ENCODE measurements at places on chromosomes 6 and 20. TPM values are rescaled to one million over a fixed set of nuclear protein-coding genes. Genes with fewer than 3 reads are reported as not detected.

DNA sequence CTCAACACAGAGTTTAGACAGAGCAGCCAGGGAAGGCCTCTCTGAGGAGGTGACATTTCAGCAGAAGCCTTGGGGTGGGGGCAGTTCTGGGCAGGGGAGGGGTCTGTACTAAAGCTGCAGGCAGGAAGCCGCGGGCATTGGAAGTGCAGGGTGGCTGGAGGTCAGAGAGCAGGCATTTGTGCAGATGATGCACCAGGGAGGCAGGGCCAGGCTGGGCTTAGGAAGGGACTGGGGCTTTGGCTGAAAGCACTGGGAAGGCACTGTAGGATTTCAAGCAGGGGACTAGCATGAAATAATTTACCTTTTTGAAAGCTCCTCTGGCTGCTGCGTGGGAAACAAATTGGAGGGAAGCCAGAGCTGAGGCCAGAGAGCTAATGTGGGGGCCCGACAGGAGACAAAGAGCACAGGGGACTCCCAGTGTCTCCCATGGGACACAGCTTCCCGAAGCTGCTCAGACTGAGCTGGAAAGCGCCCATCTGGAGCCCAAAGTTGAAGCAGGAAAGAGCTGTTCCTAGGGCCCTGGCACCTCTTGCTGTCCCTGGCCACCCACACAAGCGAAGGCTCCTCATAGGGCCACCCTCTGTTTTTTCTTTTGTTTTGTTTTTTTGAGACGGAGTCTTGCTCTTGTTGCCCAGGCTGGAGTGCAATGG lies 19.3 kb downstream of the ADA start:
- no peak overlapping the region for H3K4me3 ChIP-seq
- no peaks in the 10 kb centered on the region for H3K4me1 ChIP-seq
- H3K27ac ChIP-seq: no peak overlapping the region

Gene TAGAP
- total RNA-seq: 1.2 TPM

DNA sequence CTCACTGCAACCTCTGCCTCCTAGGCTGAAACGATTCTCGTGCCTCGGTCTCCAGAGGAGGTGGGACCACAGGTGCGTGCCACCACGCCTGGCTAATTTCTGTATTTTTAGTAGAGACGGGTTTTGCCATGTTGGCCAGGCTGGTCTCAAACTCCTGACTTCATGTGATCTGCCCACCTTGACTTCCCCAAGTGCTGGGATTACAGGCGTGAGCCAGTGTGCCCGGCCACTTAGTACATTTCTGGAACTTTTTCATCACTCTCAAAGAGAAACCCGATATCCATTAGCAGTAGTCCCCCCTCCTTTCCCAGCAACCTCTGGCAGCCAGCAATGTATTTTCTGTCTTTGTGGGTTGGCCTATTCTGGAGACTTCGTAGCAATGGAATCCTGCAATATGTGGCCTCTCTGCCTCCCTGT lies 109.8 kb downstream of the JARID2 start:
- no peak overlapping the region for H3K4me3 ChIP-seq
- H3K4me1 ChIP-seq: peaks cover 28% of the 10 kb centered on the region
- H3K27me3 ChIP-seq: no peaks in the 10 kb centered on the region
- no peaks in the 10 kb centered on the region for H3K36me3 ChIP-seq
- H3K27ac ChIP-seq: no peak overlapping the region

DNA sequence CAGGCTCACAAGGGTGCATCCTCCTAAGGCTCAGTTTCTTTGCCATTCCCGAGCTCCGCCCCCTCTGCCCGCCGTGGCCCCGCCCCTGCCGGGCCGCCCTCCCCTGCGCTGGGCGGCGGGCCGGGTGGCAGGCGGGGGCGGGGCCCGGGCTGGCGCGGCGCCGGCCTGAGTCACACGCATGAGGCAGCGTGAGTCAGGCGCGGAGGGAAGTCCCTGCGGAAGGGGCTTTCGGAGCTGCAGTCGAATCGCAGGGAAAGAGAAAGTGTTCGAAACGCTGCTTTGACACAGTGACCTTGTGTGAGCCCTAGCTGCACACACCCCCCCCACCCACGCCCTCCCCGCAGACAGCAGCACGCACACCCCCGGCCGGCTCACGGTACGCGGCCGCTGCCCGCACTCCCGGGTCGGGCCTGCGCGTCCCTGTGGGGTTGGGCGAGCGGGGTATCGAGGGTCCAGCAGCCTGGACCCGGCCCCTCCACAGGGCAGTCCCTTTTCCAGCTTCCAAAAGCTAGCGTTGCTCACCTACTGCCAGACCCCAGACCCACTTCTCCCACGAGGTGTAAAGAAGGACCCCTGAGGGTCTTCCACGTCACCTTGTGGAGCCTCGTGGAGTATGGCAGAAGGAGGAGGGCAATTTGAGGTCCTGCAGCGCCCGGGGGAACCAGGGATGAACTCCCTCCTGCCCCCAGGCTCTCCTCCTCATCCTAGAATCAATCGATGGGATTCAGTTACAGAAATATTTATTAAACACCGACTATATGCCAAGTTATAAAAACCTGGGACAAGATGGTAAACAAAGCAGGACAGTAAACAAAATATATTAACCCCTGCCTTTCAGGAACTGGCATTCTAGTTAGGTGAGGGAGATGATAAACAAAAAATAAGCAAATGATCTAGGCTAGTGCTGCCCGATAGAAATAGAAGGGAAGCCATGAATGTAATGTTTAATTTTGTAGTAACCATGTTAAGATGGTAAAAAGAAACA lies 12.4 kb upstream of the HMGA1 start:
- H3K27ac ChIP-seq: peak overlapping the region; percentile 93
- H3K4me3 ChIP-seq: peak overlapping the region; percentile 64
- no peaks in the 10 kb centered on the region for H3K27me3 ChIP-seq

DNA sequence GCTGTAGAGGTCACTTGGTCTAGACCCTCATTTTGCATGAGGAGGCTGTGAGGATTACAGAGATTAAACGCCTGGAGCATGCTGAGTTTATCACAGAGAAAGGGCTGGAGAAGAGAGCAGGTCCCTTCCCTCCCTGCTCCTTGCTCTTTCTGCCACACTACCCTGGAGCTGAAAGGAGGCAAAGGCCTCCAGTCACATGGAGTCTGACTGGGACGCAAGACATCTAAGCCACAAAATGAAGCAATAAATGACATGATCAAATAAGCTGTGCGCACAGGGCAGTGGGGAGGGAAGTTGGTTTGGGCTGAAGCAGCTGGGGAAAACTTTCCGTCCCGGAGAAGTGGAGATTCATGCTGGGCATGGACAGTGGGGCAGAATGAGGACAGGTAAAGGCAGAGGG lies 33.3 kb downstream of the ATXN1 start:
- no peaks in the 10 kb centered on the region for H3K27me3 ChIP-seq
- no peak for DNase-seq
- no peak overlapping the region for H3K27ac ChIP-seq
- H3K4me3 ChIP-seq: no peak overlapping the region
